ENCODE measurements at places on chromosomes 2 and 18.

DNA sequence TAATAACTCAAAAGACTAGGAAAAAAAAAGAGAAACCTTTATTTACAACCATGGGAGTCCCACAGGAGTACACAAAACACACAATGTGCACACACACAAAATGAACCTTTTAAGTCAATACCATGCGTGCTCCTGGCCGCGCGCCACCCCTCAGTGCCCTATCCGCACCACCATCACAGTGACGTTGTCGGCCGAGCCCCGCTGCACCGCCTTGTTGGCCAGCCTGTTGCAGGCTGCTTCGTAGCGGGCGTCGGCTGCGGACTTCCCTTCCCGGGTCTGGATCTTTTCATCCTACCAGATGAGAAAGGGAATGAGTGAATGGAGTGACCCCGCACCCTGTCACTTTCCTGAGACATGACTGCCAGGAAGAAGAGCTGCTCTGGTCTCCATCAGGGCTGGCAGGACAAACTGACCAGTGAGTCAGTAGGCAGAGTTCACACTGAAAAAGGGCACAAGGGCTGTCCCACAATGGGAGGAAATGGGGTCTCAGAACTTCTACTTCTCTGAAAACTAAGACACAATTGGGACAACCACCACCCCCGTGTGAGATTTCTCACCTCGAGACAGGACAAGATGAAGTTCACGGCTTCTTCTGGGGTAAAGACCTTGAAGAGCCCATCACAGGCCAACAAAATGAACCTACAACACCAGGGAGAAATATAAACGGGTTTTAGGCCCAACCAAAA lies 11.8 kb downstream of the ERFE start:
- peak; percentile 55 for DNase-seq

DNA sequence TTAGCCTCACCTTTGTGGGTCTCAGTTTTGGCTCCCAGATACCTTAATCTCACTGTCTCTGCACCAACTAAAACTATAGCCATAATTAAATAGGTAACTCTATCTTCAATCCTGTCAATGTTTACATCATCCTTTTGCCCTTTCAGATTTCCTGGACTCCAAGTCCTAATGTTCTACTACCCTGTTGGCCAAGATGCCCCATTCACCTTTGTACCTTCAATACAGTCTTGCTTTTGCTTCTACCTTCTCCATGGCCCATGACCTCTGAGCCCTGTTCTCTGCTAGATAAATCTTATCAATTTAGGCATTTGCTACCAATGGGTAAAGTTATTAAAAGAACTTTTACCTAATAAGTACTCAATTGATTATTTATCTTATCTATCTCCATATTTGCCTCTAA lies 635.5 kb downstream of the ARHGAP15 start:
- DNase-seq = no peak

DNA sequence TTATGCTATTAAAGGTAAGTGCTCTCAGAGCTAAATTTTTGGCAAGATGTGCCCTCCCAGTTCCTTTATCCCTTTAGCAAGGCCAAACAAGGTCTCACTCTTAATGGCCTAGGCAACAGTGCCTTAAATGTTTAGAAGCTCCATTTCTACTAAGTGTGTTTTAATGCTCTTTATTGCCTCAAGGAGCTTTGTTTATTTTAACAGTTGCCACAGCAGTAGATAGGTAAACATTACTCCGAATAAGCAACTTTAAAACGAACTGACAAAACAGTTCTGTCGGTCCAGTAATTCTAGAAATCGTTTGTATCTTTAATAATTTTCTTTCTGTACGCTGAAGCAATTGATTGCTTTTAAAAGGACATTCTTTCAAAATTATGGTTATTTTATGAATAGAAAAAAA lies 74.5 kb downstream of the PIEZO2 start:
- DNase-seq = peak; percentile 51

GRCh38 chr2:11305338-11305737 lies 39.1 kb downstream of the ROCK2 start:
- no peak for DNase-seq

DNA sequence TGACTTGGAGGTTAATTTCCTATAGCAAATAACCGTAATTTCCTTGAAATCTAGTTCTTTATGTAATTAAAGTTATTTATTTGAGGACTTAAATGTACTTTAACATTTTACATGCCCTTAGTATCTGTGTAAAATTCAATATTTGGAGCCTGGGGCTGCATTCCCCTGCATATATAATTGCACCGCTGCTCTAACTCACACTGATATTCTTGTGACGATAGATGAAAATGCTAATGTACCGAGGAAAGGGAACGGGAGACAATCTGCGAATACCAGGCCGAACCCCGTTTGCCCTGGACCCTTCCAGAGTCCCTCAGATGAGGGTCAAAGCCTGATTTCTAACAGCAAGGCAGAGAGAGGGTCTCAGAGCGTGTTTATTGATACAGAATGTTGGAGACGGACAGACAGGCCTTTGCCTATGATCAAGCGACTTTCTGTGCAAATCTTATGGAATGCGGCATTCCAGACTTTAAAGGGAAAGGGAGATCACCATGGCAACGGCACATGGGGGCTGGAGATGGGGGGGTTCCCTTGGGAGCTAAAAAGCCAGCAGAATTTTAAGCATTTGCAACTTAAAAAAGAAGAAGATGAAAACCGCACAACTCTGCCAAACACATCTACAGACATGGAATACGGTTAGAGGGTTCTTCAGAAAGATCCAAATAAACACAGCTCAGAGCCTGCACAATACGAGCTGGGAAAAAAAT lies 57.6 kb upstream of the TWIST2 start:
- DNase-seq = no peak

GRCh38 chr2:46679761-46680160 lies 200.4 kb downstream of the TMEM247 start:
- no peak for DNase-seq

DNA sequence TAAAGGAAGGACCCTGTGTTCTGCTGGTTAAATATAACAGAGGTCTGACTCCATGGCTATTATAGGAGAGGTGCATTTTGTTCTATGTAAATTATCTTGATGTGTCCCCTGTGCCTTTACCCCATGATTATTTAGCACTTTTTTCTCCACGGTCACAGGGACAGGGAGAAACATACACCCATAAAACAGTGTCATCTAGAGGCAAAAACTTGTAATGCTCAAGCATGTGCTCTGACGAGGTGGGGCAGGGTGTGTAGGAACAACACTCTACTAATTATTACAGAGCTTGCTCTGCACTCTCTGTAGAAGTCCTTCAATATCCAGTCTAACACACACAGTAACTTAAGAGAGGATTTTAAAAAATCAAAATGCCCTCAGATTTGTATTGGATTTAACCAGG lies 187.9 kb downstream of the NEDD4L start:
- DNase-seq = peak; percentile 16

DNA sequence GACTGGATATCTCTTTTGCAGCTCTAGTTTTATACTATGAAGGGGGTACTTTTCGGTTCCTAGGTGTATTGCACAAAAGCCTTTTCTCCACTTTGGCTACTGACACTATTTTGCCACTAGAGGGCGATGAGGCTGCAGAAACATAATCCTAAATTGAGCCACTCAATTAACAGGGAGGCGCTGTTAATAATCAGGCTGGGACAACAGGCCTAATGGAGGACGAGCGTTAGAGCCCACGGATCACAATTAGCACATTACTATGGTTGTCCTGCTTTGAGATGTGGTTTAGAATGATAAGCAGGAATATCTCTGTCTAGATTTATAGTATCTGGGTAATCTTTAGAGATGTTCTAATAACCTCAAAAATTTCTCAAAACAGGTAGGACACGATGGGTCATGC lies 62.2 kb upstream of the PMAIP1 start:
- DNase-seq = peak; percentile 42

DNA sequence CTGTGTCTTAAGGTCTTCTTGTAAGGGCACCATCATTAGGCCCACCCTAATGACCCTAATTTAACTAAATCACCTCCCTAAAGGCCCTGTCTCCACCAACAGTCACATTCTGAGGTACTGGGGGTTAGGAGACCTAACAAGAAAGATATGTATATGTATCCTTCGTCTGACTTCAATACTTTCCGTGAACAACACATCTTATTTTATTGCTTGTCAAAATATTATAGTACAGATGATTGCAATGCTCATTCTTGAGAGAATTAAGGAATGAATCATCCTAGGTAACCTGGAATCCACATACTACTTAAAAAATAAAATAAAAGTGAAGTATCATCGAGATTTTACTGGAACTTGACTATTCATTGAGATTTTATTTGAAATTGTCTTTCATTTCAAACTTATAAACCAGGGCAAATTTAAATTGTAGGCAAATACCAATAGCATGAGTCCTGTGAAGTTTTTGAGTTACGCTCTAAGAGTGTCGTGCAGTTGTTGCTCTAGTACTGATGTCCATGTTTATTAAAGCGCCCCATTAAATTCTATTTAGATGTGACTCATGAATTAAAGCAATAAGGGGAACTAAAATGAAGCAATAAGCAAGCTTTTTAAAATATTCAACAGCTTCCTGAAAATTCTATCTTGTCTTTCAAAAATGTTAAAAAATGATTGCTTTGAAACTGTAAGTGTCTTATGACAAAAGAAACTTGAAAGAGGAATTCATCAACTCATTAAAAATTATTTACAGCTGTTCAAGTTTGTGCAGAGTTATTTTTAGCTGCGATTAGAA lies 40.0 kb downstream of the CCDC102B start:
- no peak for DNase-seq

- DNase-seq = no peak
Observed at GRCh38 chr2:42425697-42426096, 64.7 kb upstream of the COX7A2L start.

DNA sequence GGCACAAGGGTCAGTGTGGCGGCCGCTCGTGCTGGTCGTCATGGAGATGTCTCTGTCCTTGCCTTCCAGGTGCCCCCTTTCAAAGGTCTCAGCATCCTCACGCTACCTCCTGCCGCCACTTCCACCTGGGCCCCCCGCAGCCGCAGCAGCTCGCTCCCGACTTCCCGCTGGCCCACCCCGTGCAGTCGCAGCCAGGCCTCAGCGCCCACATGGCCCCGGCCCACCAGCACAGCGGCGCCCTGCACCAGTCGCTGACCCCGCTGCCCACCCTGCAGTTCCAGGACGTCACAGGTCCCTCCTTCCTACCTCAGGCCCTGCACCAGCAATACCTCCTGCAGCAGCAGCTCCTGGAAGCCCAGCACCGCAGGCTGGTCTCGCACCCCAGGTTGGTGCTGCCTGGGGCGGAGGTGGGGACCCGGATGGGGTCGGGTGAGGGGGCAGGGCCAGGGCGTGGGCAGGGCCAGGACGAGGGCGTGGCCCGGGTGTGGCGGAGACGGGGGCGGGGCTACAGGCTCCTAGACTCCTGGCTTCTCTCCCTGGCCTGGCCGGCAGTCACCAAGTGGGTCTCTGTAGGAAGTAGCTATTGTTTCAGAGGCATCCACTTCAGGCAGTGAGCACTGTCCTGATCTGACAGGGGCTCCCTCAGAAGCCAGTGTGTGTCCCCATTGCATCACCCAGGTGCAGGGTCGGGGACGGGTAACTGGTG lies 223.7 kb downstream of the LOXHD1 start:
- no peak for DNase-seq

- DNase-seq = no peak
Observed at GRCh38 chr2:32262105-32262504, 2.6 kb downstream of the NLRC4 start.

- DNase-seq = no peak
Observed at GRCh38 chr18:36315736-36316135, 18.2 kb downstream of the FHOD3 start.

DNA sequence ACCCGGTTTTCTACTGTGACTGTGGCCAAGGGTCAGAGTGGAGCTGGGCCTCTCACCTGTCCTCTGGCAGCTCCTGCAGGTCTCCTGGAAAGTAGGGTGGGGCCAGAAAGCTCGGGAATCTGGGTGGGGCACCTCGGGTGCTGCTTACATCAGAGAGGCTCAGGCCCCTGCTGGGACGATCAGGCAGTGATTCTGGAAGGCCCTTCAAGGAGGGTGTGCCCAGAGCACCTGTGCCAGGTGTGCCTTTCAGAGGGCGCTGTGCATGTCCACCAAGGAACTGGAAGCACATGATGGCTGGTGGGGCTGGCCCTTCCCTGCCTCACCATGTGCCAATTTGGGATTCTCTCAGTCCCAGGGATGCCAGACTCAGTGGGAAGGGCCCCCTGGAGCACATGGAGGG lies 44.0 kb downstream of the ATP6V1C2 start:
- no peak for DNase-seq

- no peak for DNase-seq
Observed at GRCh38 chr2:105537920-105538319, 139.1 kb upstream of the FHL2 start.

GRCh38 chr2:33589444-33589843 lies 9.7 kb downstream of the FAM98A start:
- DNase-seq = no peak

DNA sequence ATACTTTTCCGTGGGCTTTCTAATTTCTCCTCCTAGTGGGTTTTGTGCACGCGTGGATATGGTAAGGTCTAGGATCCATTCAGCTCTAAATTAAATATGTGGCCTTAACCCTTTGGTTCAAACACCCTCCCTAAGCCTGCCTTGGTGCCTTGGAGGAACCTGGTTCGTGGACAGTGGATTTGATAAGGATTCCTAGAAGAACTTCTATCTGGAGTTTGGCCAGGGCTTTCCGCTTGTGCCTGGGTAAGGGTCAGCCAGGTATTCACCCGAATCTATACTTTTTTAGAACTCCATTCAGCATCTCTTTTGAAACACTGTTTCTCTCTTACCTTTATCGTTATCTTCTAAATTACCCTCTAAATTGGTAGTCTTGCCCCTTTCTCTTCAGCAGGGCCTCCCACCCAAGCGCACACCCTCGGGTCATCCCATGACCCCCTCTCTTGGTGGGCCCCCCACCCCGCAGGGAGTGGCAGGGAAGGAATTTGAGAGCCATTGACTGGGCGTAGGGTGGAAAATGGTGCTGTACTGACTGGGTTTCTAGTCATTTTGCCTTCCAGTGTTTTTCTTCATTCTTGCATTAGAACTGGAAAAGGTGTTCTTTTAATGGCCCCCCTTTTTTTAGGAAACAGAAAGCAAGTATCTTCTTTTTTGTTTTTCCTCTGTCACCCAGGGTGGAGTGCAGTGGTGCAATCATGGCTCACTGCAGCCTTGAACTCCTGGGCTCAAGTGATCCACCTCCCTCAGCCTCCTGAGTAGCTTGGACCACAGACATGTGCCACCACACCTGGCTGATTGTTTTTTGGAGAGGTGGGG lies 1.8 kb downstream of the SOCS6 start:
- DNase-seq = no peak
